CD4-positive, alpha-beta T cell treated with Interleukin-10 for 1 hour (primary cell): ENCODE measurements at places on chromosomes 4 and X.

- no peak for DNase-seq
Observed at GRCh38 chrX:17627026-17627425, 110.3 kb upstream of the SCML1 start.

DNA sequence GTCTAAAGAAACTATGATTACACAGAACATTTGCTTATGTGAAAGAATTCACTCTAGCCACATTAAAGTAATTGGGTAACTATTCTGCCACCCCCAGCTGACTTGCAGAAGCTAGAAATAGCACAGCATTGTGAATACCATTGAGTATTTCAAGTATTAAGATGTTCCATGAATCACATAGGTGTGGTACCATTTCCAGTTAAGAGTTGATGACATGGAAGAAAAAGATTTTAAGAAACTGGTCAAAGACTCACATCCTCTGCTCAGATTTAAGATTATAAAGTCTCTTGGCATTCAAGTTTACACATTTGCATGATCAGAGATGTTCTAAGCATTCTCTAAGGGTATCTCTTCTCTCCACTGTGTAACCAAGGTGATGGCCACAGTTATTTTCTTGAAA is 287.5 kb downstream of the CAMK2D start:
- DNase-seq = no peak

- no peak for DNase-seq
Observed at GRCh38 chrX:22958250-22958649, 41.5 kb upstream of the DDX53 start.

GRCh38 chr4:87717276-87718031 is 67.4 kb downstream of the DMP1 start:
- no peak for DNase-seq

DNA sequence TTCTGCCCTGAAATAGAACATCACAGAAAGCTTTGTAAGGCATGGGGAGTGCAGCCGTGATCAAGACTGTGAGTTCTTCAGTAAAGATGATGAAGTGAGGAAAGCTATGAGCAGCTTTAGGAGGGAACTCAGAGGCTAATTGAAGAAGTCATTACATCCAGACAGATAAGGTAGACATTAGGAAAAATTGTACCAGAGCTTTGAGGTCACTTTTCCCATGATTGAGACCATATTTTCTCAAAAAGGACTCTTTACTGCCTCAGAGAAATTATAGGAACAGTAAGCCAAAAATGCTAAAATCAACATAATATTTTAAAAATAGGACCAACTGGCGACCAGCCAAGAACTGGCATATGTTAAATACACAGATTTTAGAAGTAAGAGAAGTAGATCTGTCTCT is 11.2 kb downstream of the CHST7 start:
- DNase-seq = no peak

GRCh38 chr4:182699201-182699600 is 218.0 kb downstream of the DCTD start:
- DNase-seq = no peak

DNA sequence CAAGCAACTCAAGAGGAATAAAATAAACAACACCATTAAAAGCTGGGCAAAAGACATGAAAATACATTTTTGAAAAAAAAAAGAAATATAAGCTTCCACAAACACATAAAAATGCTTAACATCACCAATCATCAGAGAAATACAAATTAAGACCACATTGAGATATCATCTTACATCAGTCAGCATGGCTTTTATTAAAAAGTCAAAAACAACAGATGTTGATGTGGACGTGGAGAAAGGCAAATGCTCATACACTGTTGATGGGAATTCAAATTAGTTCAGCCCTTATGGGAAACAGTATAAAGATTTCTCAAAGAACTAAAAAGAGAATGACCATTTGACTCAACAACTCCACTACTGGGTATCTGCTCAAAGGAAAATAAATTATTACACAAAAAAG is 59.6 kb downstream of the STK32B start:
- no peak for DNase-seq

GRCh38 chr4:174056959-174057358 is 226.5 kb downstream of the FBXO8 start:
- no peak for DNase-seq

DNA sequence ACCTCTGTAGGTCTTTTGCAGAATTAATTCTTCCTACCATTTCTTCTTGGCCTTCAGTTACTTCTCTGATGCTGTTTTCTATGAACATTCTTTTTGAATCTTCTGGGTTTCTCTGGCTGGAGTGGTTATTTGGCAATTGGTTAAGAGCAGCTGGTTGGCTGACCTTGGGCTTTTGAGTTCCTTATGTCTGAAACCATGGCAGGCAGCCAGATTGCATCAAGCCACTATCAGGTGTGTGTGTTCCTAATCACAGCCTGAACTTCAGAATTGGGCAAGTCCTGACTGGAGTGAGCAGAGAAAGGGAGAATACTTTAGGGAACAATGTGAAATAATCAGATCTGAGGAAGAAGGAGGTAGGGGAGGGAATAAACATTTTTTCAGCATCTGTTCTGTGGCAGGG is 90.2 kb downstream of the ARHGAP10 start:
- DNase-seq = no peak

DNA sequence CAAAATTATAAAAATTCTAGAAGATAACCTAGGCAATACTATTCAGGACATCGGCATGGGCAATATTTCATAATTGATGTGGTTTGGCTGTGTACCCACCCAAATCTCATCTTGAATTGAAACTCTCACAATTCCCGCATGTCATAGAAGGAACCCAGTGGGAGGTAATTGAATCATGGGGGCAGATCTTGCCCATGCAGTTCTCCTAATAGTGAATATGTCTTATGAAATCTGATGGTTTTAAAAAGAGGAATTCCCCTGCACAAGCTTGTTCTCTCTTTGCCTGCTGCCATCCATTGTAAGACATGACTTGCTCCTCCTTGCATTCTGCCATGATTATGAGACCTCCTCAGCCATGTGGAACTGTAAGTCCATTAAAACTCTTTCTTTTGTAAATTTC is 77.7 kb downstream of the DDX60 start:
- DNase-seq = no peak

- no peak for DNase-seq
Observed at GRCh38 chrX:45697591-45697990, 496.9 kb upstream of the DIPK2B start.

GRCh38 chr4:52423967-52424366 is 235.1 kb downstream of the USP46 start:
- no peak for DNase-seq

GRCh38 chr4:169823685-169824084 is 65.9 kb upstream of the HPF1 start:
- DNase-seq = peak; percentile 15

GRCh38 chrX:155819966-155820491 is 61.1 kb upstream of the VAMP7 start:
- peak; percentile 54 for DNase-seq

- no peak for DNase-seq
Observed at GRCh38 chr4:67573193-67573592, 14.7 kb downstream of the STAP1 start.

GRCh38 chr4:52643785-52644244 is 15.3 kb downstream of the USP46 start:
- DNase-seq = no peak

- no peak for DNase-seq
Observed at GRCh38 chrX:39757971-39758370, 339.8 kb downstream of the BCOR start.

DNA sequence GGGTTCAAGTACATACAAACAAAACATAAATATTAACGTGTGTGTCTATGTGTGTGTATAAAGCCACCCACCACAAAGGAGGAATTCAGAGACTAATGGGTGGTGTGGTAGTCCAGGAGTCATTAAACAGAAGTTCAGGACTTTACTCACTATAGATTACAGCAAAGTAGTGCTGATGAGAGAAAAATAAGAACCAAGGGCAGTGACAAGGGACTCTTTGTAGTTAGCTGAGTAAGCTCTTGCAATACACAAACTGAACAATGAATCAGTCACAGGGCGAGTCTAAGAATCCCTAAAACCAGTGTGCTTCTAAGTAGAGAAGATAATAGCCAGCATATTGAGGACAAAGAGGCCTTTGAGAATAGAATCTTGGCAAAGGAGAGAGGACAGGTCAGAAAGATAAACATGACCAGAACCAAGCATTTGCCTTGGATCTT is 232.4 kb downstream of the PPP3CA start:
- no peak for DNase-seq

DNA sequence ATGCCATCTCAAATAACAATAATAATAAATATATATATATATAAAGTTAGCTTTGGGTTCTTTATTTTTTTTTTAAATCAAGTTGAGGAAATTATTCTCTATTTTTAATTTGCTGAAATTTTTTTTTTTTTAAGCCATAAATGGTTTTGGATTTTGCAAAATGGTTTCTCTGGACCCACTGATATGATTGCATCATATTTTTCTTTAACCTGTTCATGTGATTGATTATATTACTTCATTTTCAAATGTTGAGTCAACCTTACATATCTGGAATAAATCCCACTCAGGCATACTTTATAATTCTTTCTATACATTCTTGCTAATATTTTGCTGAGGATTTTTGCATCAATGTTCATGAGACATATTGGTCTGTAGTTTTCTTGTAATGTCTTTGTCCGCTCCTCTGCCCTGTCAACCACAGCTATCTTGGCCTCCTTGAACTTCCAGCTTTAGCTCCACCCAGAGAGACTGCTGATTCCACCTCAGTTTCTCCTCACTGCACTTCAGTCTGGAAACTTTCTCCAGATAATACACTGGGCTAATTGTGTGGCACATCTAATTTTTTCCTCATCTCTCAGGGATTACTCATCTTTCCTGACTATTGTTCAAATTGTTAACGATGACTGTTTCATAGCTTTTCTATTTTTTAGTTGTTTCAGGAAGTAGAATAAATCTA is 160.9 kb upstream of the GIMD1 start:
- DNase-seq = no peak

- DNase-seq = no peak
Observed at GRCh38 chr4:7487502-7487901, 52.8 kb upstream of the PSAPL1 start.

DNA sequence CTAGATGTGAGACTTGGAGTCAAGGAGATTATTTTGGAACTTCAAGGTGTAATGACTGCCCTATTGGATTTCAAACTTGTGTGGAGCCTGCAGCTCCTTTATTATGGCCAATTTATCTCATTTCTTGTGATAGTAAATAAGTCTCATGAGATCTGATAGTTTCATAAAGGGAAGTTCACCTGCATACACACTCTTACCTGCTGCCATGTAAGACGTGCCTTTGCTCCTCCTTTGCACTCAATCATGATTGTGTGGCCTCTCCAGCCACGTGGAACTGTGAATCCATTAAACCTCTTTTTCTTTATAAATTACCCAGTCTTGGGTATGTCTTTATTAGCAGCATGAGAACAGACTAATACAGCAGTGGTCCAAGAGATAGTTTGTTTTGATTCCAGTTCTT is 19.1 kb downstream of the PF4 start:
- DNase-seq = no peak

DNA sequence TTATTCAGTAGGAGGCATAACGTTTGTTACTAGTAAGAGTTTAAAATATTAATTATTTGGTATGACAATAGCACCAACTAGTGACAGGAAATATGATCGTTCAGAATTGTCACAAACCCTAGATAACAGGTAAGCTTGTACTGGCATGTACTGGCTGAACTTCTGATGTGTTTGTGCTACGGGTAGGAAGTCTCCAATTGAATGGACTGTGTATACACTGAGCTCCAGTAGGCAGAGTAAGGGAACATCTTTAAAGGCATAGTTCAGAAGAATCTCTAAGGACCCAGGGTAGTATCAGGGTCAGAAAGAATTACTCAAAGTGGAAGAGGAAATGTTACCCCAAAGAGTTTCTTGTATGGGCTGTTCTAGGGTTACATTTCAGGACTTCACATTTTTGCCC is 230.4 kb downstream of the EDA2R start:
- DNase-seq = peak; percentile 17

GRCh38 chr4:176584031-176584606 is 208.6 kb downstream of the VEGFC start:
- no peak for DNase-seq

DNA sequence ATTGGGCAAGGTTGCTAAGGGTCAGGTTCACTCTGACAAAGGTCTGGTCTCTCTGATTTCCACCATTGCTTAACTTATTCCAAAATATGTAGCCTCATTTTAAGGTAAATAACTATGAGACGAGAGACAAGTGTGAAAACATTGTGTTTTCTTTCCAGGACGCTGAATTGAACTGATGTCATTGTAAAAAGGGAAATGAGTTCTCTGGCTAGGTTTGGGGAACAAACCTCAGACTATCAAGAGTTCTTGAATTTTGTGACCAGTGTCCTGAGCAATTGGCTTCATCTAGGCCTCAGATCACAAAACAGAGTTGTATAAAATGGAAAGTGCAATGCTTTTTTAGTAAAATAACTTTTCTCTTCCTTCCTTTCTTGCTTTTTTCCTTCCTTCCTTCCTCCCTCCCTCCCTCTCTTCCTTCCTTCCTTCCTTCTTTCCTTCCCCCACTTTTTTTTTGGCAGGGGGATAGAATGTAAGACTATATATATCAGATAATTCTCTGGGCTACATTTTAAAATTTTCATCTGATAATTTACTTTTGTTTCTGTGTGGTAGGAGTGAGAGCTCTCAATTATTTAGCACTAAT is 30.8 kb upstream of the CXCL8 start:
- no peak for DNase-seq

DNA sequence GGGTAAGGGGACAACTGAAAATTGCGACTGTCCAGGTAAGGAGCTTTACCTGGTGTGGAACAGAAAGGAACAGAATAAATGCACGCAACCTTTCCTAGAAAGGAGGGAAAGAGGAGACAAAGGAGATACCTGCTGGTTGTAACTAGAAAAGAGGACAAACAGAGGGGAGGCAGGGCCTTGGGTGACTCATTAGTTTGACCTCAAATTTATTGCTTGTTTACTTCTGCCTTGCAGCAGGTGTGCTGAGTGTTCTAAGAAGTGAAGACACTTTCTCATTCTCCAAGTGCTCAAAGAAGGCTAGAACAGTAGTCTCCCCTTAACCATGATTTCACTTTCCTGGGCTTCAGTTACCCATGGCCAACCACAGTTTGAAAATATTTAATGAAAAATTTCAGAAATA is 123.1 kb upstream of the BOD1L1 start:
- no peak for DNase-seq

DNA sequence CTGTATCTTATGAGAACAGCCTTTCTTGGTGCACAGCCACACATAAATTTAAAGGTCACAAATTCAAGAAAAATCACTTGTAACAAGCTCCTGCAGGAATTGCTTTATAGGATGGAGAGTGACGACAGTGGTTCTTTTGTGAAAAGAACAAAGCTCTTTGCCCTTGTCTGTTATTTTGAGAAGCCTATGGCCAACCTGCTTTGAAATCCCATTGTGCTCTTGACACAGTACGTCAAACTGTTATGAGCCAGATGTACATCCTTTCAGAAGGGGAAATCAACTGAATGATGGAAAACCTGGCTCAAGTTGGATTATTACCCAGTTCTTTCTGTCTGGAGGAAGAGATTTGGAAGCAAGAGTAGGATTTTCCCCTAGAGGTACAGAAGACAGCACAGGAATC is 1454.2 kb downstream of the ARAP2 start:
- no peak for DNase-seq
